ENCODE measurements at places on chromosomes 4 and X.

- DNase-seq, result no peak
These were observed 23.5 kb downstream of the DRD5 start for GRCh38 chr4:9804918-9805317.

- DNase-seq, result no peak
These were observed 208.2 kb downstream of the TENM3 start for GRCh38 chr4:182451441-182451840.

- no peak for DNase-seq
These were observed 1064.0 kb upstream of the SLIT2 start for GRCh38 chr4:19187691-19188090.

DNA sequence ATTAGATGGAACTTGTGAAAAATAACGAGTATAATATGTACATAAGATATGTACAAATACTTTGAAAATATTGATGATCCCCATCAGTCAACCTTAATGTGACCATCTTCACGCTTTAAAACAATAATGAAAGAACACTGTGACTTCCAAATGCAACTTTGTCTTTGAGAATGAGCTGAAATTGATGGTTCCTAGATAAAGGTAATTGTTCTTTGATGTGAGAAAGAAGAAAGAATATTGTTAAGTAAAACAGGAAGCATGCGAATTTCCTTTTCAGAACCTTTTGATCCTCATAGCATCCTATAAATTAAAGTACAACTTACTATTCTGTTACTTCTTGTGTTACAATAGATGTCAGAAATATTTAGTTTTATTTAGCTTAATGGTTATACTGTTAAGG lies 22.2 kb downstream of the IL2 start:
- peak; percentile 45 for DNase-seq

GRCh38 chr4:94528792-94529451 lies 77.2 kb downstream of the PDLIM5 start:
- DNase-seq, result no peak

- DNase-seq, result no peak
These were observed at the start of gene ASB5 for GRCh38 chr4:176268963-176269362. Gene ASB5, minus strand, starts transcription at chr4:176269222. Its CDS starts 114 bp downstream, at chr4:176269108.

DNA sequence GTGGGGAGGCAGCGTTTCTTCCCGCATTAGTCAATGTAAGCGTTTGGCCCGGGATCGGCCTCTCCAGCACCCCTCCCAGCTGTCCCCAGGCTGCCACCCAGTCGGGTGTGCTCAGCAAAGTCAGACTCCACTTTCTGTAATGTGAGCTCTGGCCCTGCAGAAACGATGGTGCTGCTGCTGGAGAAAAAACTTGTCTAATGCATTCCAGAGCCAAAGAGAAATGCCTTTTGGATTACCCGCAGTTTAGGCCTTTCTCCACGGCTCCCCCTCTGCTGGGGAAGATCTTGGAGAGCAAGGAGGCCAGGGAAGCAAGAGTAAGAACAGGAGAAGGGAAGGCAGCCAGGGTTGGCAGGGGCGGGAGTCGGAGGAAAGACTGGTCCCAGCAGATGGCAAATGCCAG lies 55.2 kb downstream of the ELF4 start:
- DNase-seq, result no peak

DNA sequence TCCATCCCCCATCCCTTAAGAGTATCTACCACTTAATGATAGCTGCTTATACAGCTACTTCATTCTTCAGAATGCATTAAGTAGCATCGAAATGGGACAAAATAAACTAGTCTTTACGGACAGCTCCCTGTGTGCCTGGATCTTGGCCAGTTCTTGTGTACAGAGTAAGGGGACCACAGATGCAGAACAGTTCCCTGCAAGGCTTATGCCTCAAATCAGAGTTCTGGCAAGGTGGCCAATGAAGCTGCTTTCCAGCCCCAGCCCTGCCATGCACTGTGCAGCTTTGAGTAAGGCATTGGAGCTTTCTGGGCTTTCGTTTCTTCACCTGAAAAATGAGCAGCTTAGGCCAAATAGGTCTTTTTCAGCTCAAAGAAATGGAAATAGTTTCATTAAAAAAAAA lies 14.2 kb downstream of the CLNK start:
- no peak for DNase-seq

- no peak for DNase-seq
These were observed 34.3 kb upstream of the TMEM154 start for GRCh38 chr4:152713951-152714705.

DNA sequence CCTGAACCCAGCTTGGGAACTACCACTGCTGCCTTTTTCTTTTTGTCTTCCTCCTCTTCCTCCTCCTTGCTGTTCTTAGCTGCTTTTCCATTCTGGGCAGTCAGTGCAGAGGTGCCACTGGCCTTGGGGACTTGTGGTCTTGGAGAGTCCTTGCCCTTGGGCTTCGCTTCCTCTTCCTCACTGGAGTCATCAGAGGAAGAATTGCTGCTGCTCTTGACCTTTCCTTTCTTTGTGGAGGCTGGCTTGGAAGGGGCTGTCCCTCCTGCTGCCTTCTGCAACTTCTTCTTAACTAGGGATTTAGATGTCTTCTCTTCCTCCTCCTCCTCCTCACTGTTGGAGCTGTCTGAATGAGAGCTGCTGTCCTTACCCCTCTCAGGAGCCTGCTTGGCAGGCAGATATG lies 53.2 kb downstream of the FAM9B start:
- no peak for DNase-seq

GRCh38 chrX:24999511-24999910 lies 16.3 kb downstream of the ARX start:
- DNase-seq, result no peak

DNA sequence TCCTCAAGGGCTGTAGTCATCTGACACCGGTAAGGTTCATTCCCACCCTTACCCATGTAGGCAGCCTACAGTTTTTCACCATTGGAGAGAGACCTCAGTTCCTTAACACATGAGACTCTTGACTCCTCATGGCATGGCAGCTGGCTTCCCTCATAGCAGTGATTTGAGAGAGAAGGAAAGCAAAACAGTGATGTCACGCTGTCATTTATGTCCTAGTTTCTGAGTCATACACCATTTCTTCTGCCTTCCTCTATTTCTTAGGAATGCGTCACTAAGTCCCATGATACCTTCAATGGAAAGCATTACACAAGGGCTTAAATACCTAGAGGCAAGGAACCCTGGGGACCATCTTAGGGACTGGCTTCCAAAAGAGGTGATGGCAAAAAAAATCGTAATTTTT lies 226.1 kb downstream of the SPCS3 start:
- no peak for DNase-seq

DNA sequence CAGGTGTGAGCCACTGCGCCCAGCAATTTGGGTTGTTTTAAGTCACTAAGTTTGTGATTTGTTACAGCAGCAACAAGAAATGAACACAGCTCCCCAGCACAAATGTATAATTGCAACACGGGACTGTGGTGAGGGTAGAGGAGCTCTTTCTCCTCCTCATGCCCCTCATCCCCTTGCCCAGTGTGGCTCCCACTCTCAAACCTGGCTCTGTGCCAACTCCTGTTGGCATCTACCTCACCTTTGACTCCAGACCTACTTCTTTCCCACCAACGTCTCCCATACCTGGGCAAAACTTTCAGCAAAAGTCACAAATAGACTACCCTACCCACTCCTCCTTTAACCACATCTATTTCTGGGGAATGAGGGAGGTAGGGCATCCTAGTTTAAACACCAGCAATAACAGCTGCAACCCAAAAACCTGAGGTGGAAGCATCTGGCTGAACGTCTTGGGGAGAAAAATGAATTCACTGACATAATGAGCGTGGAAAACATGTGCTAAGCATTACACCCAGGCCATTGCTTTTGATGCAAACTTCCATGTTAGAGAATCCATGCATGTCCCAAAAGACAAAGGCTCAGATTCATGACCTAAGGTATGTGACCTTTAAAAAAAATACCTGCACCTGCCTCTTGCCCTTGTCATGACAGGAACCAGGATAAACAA lies 19.2 kb downstream of the LNX1 start:
- no peak for DNase-seq

DNA sequence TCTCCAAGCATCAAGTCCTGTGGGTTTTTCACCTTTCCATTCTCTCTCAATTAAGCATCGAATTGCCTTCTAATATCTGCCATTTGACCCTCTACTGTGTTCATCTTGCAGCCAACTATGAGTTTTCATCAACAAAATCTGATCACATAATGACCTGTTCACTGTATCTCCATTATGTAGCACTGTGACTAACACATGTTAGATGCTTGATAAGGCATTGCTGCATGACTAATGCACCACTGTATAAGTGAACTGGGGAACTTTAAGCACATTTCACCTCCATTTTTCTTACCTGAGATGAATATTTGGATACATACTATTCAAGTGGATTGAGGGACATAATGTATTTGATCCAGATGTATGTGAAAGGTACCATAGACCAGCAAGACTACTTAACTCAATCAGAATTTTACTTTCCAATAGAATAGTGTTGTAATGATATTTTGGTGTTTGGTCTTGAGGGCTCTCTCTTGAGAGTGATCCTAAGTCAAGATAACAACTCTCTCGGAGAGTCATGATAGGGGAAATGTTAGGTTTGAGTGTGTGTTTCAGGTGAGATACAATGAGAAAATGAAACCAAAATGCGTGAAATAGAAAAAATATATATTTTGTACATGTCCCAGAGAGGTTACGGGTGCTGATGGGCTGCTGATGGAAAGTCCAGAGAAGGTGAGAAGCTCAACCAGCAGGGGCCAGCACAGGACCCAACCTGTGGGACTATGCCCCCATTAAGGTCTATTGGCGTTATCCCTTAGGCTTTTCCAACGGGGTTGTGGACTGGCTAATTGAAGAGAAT lies 60.2 kb upstream of the HS3ST1 start:
- DNase-seq, result no peak

- DNase-seq, result no peak
These were observed 60.6 kb downstream of the ANXA10 start for GRCh38 chr4:168152837-168153500.

DNA sequence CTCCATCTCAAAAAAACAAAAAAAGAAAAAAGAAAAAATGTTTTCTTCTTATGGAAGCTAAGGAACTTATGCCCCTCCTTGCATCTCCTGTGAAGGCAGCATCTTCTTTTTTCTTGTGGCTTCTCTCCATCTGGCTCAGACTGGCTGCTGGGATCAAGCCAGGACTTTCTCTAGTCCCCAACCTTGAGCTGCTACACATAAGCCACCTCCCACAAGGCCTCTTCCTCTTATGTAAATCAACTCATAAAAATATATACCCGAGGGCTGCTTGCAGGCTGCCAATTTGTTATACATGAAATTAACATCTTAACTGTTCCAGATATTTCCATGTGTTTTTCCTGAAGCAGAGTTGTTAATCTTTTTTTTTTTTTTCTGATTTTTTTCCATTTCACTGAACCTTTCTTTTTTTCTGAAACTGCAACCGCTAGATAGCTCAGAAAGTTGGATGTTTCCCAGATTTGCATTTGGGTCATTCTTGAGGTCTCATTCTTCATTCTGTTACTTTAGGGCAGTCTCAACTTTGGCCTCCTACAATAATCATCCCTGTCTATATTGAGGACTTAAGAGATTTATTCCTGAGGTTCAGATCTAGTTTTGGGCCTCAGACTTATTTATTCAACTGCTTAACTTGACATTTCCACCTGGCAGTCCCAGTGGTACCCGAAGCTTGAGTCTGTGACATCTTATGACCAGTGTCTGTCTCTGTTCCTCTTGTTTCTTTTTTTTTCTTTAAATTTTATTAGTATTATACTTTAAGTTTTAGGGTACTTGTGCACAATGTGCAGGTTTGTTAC lies 10.3 kb downstream of the SNX25 start:
- DNase-seq, result no peak

DNA sequence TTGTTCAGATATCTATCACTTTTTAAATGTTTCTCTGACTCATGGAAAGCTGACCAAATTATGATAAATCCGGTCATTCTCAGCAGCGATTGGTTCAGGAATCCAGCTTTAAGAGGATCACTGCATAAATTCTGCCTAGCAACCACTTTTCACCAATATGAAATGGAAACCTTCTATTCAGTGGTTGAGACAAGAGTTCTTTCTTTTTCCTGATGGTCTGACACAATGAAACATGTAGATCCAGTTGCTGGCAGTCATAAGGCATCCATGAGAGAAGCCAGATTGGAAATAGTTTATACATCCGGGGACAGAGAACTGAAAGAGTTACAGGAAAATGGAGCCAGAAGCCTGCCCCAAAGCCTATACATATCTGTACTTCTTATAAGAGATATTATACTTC lies 27.2 kb downstream of the MAB21L2 start:
- no peak for DNase-seq

GRCh38 chr4:1310031-1310795 lies 20.5 kb downstream of the MAEA start:
- DNase-seq, result no peak

- DNase-seq, result no peak
These were observed 15.3 kb downstream of the RNF150 start for GRCh38 chr4:141117935-141118334.

- DNase-seq, result no peak
These were observed 204.8 kb upstream of the RPS6KA3 start for GRCh38 chrX:20471483-20471882.

GRCh38 chr4:187608001-187608421 lies 387.6 kb upstream of the ZFP42 start:
- DNase-seq, result no peak

GRCh38 chr4:166896254-166896653 lies 338.0 kb downstream of the SPOCK3 start:
- no peak for DNase-seq

GRCh38 chr4:25667931-25668557 lies 12.4 kb downstream of the SLC34A2 start:
- DNase-seq, result no peak

- no peak for DNase-seq
These were observed 446.5 kb downstream of the SPRY1 start for GRCh38 chr4:123843137-123843536.

DNA sequence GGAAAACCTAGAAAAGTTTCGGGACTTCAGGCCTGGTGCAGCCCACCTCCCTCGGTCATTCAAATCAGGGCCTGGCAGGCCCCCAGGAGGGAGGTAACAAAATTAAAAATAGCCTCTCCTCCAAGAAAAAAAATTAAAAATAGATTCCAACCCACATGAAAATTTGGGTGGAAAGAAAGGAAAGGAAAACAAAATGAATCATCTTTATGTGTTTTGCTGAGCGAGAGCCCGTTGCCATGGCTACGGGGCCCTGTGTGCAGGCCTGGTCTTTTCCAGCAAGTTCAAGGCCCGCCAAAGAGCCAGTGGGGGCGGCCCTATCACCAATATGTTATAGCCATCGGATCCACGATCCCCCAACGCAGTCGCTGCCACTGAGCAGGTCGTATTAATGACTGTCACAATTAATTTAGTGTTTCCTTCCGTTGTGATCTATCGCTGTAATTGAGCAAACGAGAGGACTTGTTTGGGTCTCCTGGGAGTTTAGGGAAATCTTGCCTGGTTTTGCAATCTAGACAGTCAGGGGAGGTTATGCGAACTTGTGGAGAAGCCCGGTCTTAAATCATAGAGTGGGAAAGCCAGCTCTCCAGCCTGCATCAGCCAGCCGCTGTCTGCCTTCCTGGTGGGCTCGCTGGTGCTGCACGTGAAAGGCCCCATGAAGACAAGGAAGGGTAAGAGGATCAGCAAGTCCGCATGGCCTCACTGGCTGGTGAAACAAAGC lies 452.4 kb downstream of the BCOR start:
- DNase-seq, result no peak

GRCh38 chr4:95510877-95511276 lies 37.9 kb downstream of the UNC5C start:
- no peak for DNase-seq

GRCh38 chr4:87128006-87128705 lies 92.3 kb downstream of the KLHL8 start:
- DNase-seq, result no peak
